Activated CD4-positive, alpha-beta T cell treated with anti-CD3 and anti-CD28 coated beads, Interleukin-2, Interleukin-4, amounts not matched to agents 100 ng/mL and 50 ng/mL, durations not matched to agents 16 hours and 8 hours (primary cell): ENCODE measurements at places on chromosomes 2 and 18.

- no peak for DNase-seq
Measured at GRCh38 chr2:30105556-30105955, 41.3 kb upstream of the YPEL5 start.

- DNase-seq = no peak
Measured at GRCh38 chr18:26406854-26407517, 141.4 kb downstream of the KCTD1 start.

DNA sequence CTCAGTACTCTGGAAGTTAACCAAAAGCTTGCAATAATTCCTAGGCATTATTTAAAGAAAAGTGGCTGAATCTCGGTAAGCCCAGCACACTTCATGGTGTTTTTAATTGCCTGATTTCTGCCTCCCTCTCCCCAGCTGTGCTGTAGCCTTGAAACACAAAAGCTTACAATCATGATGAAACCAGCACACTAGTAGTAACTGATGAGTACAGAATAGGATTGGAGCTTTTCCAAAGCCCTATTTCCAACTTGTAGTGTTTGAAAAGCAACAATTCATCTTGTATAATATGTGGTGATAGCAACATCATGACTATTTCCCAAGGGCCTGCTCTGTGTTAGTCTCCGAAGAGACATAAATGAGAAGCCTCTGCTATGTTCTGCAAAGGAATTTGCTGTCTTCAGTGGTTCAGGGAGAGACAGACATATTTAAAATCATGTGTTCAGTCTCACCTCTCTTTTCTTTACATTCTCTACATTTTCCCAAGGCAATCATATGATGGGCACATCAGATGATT is 1015.0 kb downstream of the BCL11A start:
- DNase-seq = no peak

DNA sequence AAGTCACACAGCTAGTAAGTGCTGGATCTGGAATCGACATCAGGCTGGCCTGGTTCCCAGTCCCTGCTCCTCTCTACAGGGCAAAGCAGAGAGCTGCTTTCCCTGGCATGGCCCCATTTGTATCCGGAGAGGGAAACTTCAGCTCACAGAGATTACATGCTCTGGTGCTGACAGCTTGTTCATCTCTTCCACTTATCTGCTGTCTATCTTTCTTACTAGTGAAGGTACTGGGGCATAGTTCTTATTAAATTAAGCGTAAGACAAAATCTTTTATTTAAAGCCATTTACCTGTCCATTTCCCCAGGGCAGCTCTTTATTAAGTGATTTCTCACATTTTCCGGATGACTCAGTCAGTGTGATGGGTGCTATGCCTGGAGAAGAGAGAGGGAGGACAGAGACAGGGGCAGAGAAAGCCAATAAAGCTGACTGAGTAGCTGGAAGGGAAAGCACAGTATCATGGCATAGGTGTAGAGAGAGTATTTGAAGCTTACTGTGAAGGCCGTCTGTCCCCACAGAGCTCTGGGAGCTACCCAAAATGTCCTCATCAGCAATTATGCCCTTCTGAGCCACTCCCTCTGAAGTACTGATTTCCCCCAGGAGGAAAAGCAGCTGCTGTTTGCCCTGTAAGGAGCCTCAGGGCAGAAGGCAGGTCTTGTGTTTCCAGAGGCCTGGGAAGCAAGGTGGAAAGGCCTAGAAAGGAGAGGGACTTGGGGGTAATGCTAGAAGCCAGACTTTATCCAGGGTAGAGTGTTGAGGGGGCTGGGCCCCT is 44.1 kb upstream of the EPAS1 start:
- no peak for DNase-seq

GRCh38 chr2:157216286-157216965 is 41.1 kb upstream of the GALNT5 start:
- DNase-seq = no peak

DNA sequence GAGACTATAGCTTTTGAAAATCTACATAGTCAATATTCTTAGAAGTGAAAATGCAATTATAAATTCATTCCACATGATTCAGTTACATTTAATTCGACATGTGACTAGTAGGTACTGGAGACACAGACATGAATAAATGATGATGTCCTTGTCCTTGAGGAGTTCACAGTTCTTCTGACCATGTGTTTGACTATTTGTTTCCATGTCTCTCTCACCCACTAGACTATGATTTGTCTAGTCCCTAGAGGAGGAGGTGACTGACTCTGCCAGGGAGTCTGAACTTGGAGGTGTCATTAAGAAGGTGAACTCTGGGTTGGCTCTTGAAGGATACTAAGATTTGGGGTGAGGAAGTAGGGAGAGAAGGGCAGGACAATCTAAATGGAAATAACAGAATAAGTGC is 20.7 kb upstream of the UGP2 start:
- DNase-seq = no peak

DNA sequence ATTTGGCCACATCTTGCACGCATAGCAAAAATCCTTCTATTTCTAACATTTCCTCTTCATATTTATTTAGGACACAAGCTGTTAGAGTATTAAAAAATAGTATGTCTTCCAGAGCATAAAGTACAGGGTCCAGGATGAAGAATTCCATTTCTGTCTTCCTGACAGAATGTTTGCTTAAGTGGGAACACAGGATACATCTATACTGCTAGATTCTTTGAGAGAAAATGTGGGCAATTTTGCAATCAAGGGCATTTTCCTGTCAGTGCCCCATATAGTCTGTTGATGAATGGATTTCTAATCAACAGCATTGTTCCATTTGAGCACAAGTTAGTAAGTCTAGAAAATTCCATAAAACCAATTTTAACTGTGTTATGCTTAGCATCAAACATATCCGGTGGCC is 409.9 kb downstream of the CPS1 start:
- no peak for DNase-seq

DNA sequence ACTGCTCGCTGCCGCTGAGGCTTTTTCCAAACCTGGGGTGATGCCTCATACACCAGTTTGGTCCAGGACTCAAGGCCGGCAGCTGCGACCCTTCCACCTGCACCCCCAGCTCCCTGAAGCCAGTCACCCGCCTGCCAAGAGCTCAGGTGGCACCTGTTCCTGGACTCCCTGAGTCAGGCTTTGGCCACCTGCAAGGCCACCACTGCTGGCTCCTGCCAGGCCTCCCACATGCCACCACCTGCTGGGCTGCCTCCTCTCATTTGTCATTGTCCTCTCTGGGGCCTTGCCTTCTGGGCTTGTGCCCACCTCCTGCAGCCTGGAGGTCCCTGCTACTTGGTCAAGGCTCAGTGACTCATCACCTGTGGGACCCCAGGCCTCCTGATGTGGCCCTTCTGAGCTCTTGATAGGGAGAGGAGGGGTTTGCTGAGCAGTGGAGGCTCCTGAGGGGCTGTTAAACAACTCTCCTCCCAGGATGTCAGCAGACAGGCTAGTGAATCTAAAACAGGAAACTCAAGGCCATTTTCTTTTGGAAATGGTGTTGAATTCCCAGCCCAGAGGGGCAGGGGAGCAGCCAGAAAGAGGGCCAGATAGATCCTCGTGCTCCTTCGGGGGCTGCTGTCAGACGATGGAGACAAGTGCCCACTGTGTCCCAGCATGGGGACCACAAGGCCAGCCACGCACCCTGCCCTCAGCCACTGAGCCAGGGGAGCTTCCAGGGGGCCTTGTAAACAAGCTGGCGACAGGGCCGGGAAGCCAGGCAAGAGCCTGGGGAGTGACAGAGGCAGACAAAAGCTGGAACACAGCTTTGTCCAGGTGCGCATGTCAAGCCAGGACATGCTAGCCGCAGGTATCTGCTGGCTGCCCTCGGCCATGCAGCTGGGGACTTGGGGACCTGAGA is 416.8 kb downstream of the LRATD1 start:
- no peak for DNase-seq

DNA sequence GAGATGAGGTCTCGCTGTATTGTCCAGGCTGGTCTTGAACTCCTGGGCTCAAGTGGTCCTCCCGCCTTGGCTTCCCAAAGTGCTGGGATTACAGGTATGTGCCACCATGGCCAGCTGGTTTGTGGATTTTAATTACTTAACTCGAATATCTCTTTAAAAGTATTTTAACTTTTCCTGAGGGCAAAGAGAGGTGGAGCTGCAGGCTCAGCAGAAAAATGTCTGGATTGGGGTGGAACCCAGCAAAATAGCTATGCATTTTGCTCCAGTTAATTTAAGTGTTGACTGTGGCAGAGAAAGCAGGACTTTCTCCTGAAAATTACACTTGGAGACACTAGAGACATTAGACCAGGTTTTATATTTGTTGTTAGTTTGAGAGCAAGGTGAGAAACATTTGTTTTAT is 35.5 kb upstream of the TXNDC2 start:
- no peak for DNase-seq

- DNase-seq = no peak
Measured at GRCh38 chr2:26274058-26274613, 29.4 kb downstream of the HADHB start.

GRCh38 chr2:159605441-159606178 is 10.7 kb downstream of the BAZ2B start:
- DNase-seq = no peak

DNA sequence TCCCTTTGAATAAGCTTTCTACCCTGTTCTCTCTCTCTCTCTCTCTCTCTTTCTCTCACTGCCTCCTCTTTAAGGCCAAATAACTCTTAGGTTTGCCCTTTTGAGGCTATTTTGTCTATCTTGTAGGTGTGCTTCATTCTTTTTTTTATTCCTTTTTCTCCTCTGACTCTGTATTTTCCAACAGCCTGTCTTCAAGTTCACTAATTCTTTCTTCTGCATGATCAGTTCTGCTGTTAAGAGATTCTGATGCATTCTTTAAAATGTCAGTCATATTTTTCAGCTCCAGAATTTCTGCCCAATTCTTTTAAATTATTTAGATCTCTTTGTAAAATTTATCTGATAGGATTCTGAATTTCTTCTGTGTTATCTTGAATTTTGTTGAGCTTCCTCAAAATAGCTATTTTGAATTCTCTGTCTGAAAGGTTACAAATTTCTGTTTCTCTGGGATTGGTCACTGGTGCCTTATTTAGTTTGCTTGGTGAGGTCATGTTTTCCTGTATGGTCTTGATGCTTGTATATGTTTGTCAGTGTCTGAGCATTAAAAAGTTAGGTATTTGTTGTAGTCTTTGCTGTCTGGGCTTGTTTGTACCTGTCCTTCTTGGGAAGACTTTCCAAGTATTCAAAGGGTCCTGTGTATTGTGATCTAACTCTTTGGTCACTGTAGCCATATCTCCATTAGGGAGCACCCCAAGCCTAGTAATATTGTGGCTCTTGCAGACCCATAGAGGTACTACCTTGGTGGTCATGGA is 35.4 kb upstream of the DYNC1I2 start:
- no peak for DNase-seq

DNA sequence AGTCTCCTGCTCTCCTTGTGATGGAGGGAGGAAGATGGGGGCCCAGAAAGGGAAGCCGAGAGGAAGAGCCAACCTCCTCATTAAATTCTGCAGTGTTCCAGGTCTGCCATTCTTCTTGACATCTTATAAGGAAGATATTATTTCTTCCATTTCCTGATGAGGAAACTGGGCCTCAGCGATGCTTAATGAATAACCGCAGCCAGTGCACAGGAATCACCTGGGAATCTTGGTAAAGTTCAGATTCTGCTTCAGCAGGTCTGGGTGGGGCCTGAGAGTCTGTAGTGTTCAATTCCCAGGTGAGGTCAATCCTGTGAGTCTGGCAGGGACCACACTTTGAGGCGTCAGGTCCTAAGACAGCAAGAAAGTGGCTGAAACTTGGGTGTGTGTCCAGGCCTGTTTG is 17.3 kb downstream of the PCARE start:
- DNase-seq = no peak

DNA sequence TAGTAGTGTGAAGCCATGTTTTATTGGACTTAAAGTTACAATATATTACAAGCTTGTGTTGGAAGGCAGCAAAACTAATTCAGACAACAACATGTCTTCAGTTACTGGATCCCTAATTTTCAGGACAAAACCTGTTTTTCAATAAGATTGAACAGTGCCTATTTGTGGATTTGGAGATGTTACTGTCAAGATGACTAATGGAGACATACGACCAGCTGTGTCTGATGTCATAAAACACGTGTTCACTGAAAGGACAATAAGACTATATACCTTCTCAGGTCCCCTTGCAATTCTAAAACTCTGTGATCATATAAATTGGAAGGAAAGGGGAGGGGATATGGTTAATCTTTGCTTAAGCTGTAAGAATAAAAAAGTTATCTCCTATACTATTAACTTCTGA is 21.7 kb downstream of the METTL21A start:
- DNase-seq = no peak

- DNase-seq = peak; percentile 36
Measured at GRCh38 chr2:11738589-11739436, 7.6 kb upstream of the LPIN1 start.

GRCh38 chr18:37668971-37669747 is 103.6 kb upstream of the CELF4 start:
- no peak for DNase-seq

GRCh38 chr18:36394486-36394885 is 97.0 kb downstream of the FHOD3 start:
- no peak for DNase-seq

DNA sequence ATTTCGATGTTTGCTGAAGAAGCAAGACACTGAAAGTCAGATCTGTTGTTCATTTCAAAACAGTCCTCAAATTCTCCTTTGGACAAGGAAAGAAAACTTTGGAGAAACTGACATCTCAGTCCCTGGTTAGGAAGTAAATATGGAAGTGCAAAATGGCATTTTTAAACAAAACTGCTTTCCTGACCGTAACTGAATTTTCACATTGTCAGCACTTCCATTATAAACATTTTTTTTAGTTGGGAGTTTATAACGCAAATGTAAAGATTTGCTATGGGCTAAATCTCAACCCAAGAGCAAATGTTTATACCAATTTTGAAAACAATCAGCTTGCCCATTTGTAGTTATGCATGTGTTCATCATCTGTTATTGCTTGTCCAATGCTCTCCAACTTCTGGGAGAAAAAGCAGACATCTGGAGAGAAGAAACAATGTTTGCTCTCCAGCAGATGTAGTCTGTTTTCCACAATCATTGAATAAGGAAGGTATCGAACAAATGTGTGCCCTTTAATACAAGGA is 520.1 kb downstream of the ARHGAP15 start:
- DNase-seq = no peak

DNA sequence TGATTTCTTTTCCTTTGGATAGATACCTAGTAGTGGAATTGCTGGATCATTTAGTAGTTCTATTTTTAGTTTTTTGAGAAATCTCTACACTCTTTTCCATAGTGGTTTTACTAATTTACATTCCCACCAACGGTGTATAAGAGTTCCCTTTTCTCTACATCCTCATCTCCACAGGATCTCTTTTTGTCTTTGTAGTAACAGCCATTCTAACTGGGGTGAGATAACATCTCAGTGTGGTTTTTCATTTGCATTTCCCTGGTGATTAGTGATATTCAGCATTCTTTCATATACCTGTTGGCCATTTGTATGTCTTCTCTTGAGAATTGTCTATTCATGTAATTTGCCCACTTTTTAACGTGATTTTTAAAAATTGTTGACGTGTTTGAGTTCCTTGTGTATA is 13.8 kb downstream of the RFTN2 start:
- DNase-seq = no peak

DNA sequence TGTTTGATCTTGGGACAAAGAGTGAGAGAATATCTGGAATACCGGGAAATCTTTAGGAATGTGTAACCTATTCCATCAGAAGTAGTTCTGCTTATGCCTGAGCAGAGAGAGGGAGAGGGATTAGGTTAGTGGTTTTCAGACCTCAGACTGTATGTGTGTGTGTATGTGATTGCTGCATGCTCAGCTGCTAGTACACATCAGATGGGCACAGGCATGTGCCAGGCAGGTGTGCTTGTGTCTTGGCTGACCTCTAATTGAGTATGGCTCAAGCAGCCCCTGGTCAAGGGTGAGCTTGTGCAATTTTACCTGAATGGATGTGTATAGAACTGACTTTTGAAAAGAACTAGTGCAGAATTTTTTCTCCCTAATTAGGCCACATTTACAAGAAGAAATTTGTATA is 91.2 kb downstream of the INSIG2 start:
- no peak for DNase-seq

- DNase-seq = no peak
Measured at GRCh38 chr18:42954887-42955286, 160.6 kb downstream of the RIT2 start.
